ENCODE measurements at places on chromosomes 16 and 17.

DNA sequence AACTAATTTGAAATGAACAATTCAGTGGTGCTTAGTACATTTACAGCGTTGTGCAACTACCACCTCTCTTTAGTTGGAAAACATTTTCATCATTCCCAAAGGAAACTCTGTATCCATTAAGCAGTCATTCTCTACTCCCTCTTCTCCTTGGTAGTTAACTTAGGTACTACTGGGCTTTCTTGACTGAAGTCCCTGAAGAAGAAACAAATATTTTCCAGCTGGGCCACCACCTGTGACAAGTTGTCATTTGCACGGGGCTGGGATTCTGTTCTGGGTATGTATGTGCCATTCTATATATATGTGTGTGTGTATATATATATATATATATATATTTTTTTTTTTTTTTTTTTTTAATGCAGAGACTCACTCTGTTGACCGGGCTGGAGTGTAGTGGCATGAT, 15.4 kb upstream of the RMI2 start:
- DNase-seq, result no peak

- DNase-seq, result no peak
Observed at GRCh38 chr16:89598199-89598598, 15.2 kb upstream of the DPEP1 start.

GRCh38 chr16:89722392-89723278, 1.3 kb downstream of the ZNF276 start:
- DNase-seq, result peak; percentile 59

DNA sequence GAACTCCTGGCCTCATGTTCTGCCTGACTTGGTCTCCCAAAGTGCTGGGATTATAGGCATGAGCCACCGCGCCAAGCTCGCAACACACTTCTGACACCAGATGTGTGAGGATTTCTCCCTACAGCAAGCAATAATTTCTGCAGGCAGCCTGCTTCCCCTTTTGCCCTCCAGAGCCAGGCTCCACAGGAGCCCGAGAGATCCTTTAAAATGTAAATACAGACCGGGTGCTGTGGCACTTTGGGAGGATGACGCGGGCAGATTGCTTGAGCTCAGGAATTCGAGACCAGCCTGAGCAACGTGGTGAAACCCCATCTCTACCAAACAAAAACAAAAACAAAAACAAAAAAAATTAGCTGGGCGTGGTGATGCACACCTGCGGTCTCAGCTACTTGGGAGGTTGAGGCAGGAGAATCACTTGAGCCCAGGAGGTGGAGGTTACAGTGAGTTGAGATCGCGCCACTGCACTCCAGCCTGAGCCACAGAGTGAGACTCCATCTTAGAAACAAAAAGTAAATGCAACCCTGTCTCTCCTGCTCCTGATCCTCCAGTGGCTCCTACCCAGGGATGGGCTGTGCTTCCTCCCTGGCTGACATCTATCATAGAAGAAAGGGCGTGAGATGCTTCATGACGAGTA, 14.7 kb downstream of the C16orf96 start:
- DNase-seq, result no peak

- DNase-seq, result no peak
Observed at GRCh38 chr16:62157544-62157943, 121.3 kb upstream of the CDH8 start.

DNA sequence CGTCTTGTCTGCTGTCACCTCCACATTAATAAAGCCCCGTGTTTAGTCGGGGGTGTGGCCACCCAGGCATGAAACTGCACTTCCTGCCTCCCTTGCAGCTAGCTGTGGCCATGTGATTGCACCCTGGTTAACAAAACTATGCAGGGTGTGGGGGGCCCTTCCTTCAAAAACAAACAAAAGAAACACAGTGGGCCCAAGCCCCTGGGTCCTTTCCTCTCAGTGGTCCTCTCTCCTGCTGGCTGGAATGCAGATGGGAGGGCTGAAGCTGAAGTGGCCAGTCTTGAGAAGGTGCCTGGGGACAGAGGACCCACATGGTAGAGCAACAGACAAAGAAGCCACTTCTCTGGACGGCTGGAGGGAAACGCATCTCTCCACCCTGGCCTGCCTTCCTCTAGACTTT, 38.0 kb upstream of the FOXF1 start:
- DNase-seq, result no peak

GRCh38 chr17:45935710-45936509, 41.6 kb downstream of the MAPT start:
- DNase-seq, result no peak

GRCh38 chr17:16911141-16911937, 60.6 kb downstream of the TNFRSF13B start:
- no peak for DNase-seq

GRCh38 chr17:45719335-45720071, 64.6 kb upstream of the CRHR1 start:
- DNase-seq, result no peak

- no peak for DNase-seq
Observed at GRCh38 chr16:22633280-22633679, 122.6 kb downstream of the NPIPB5 start.

DNA sequence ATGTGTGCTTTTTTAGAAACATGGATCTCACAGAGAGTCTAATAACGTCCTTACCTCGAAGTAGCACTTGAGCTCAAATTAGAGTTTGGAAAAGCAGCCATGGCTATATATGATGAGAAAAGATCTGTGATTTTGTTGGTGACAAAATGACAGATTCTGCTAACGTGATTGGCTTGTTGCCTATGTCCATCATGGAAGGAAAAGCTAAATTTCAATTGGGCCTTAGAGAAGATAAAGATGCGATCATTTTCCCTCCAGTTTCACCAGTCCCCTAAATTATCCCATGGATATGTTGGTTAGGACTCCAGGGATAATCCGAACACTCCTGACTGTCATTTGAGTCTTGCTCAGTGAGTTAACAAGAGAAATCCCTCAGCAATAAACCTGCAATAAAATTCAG, 175.8 kb downstream of the C16orf95 start:
- no peak for DNase-seq

DNA sequence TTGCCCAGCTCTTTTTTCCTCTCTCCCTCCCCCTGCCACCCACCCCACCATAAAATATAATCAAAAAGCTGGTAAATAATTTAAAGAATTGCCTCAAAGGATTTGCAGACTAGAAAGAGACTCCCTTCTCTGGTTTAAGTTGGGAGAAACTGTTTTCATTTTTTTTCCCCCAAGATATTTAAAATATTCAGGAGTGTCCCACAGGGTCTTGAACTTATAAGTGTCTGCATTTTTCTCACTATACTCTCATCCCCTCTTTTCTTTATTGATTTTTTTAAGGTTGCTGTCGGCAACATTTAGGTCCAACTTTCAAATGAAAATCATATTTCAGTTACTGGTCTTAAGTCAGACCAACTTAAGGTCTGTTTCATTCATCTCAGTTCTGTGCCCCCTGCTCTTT, 210.2 kb downstream of the MSI2 start:
- DNase-seq, result no peak

DNA sequence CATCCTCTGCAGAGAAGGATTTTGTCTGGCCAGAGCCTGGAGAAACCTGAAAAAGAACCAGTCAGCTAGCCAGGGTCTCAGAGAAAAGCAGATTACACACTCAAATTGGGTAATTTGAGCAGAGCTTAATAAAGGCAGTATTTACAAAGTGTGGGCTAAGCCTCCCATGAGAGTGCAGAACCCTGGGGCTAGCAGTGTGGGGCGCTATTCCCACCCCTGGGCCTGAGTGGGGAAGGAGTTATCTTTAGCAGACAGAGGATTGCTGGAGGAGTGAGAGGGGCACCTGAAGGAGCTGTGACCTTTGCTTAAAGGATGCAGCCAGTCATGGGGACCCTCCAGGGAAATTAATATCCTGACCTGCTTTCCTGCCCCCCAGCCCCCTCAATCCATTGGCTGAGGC, 46.2 kb downstream of the SNX20 start:
- DNase-seq, result no peak

DNA sequence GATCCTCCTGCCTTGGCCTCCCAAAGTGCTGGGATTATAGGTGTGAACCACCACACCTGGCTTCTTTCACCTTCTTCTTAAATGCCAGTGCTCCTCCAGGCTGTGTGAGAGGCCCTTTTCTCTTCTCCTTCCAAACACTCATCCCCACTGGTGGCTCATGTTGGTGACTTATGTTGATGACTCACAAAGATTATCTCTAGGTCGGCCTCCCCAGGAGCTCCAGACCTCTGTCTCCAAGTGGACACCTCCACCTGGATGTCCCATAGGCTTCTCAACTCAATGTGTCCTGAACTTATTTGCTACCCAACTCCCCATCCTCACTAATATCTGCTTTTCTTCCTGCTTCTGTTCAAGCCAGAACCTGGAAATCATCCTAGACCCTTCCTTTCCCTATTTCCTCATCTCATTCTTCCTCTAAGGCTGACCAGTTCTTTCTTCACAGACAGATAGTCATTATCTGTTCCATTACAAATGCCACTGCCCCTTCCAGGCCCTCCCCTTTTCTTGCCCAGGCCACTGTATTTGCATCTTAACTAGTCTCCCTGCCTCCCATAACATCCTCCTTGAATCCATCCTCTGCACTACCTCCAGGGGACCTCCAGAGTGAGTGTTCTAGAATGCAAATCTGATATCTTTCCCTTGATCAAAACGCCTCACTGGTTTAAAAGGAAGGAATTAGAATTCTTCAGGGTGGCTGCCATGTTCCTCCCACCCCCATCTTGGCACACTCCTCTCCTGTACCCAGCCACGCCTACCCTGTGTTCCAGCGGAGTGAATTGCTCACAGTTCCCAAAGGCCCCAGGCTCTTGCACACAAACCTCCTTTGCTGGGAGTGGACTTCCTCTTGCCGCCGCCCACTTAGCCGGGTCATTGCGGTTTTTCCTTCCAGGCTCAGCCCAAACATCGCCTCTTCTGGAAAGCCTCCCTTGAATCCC, 34.8 kb upstream of the FBXO47 start:
- no peak for DNase-seq

- DNase-seq, result no peak
Observed at GRCh38 chr16:27049117-27049516, 17.6 kb upstream of the C16orf82 start.

GRCh38 chr16:58629733-58630640, at the start of gene CNOT1:
Gene CNOT1, minus strand, starts transcription at chr16:58629826. Its CDS starts 30,489 bp downstream, at chr16:58599337.
- peak; percentile 95 for DNase-seq

- DNase-seq, result no peak
Observed at GRCh38 chr16:57364143-57364542, 5.6 kb downstream of the CCL22 start.

DNA sequence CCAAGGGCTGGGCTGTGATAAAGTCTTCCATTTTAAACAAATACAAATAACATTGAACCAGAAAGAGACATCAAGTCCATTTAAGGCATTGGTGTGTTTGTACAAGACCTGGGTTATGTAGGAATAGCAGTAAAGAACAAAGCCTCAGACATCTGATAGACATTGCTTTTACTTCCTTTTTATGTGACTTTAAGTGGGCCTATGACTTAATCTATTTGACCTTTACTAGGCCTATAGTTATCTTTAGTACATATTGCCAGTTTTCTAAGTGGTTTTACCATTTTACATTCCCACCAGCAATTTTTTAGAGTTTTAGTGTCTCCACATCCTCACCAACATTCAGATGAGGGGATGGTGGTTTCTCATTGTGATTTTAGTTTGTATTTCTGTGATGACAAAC, 298.8 kb downstream of the ZFHX3 start:
- DNase-seq, result no peak

- no peak for DNase-seq
Observed at GRCh38 chr16:56842133-56842532, 22.9 kb upstream of the SLC12A3 start.

DNA sequence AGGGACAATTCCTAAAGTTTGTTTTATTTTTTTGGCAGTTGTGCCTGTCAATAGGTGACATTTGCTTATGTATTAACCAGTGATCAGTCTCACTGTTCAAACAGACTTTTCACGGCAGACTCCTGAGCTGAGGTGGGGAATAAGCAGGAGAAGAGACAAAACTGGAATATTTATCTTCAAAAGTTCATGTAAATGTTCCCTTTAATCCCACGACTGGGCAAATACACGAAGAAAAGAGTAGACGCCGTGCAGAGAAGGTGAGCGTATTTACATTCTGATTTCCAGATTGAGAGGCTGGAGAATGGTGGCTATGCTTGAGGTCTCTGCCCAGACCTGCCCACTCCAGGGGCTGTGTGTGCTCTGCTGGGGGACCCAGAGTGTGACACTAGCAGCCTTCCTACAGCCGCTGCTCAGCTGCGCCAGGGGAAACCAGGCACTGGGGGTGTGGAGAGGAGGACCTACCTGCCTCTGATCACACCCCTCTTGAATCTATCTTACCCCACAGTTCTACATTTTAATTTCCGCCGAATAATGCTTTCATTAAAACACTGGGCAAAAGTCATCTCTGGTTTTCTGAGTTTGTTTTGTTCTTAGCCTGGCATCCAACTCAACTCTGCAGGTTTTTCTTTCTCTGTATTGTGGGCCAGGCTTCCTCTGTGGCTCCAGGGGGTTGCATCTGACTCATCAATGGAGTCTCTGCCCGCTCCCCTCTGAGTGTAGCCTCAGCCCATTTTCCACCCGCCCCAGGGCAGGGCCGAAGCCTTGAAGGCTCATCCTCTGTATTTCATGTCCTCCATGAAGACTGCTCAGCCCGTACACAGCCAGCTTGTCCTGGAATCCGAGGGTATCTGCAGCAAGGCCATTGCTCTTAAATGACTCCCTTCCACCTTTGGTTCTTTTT, 237.1 kb downstream of the NTN1 start:
- no peak for DNase-seq
